ENCODE measurements at places on chromosomes 5 and 9.

DNA sequence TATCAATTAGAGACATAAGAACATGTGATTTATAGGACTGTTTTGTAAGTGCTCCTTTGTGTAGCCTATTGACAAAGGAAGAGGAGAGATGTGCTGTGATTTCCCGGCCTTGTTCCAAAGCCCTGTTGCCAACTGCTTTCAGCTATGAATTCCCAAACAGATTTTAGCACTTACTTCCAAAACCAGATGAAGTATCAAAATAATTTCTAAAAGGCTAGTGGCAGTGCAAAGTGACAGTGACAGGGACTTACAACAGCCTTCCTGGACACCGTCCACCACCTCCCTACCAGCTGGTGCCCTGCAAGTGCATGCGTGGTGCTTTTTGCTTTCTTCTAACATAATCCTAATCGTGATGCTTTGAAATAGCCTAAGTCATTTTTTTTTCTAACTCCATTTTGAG, 254.1 kb upstream of the ACTBL2 start:
- no peak for DNase-seq

DNA sequence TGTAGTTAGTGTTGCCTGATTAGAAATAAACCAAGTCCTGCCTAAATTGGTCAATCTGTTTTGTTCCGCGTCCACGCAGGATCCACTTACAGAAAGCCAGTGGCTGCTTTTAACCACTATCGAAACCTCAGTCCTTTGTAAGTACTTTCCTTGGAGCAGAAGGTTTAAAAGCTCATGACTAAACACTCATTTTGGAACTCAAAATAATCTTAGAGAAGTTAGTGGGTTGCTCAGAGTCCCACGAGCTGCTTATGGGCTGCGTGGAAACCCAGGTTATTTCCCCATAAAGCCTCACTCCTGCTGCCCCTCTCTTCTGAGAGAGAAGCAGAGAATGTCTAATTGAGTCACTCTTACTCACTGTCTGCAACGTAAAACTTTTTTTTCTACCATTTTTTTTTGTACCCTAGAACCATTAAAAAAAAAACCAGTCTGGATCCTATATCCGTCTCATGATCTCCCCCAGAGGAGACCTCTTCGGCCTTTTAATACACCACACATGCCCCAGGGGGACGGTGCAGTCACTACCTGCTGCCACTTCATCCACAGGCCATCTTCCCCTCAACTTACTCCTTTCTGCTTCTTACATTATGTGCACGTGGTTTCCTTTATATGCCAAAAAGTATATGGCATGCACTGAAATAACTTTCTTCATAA, 7.6 kb downstream of the BASP1 start:
- no peak for DNase-seq

- no peak for DNase-seq
These were observed 87.3 kb downstream of the GAS1 start for GRCh38 chr9:86860006-86860405.

- peak; percentile 36 for DNase-seq
These were observed at the start of gene ADAM19 for GRCh38 chr5:157575381-157576020. ADAM19 (minus strand) TSS chr5:157575775; CDS start chr5:157575696, 79 bp downstream.

GRCh38 chr9:105457560-105458294, 9.9 kb downstream of the FSD1L start:
- DNase-seq, result no peak

All from activated naive CD4-positive, alpha-beta T cell treated with anti-CD3 and anti-CD28 coated beads, Interleukin-2, amount 50 U/mL, for 16 hours (primary cell).